ENCODE measurements at places on chromosomes 2 and 18.

DNA sequence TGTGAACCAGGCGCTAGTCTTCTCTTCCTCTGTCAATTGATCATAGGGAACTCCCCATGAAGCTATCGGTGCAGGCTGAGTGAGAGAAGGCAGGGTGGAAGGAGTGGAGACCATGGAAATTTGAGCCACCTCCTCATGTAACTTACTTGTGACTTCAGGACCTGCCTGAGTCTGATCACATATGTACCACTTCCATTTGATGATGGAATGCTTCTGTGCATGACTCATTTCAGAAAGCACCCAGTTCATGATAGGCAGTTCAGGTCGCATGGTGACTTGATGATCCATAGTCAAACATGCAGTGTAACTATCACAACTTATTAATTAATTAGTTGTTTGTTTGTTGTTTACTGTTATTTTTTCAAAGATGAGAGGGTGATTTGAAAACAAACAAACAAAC is 1296.7 kb downstream of the SUCLG1 start:
- no peak for DNase-seq

- no peak for DNase-seq
Observed at GRCh38 chr18:59839246-59839645, 60.5 kb upstream of the PMAIP1 start.

DNA sequence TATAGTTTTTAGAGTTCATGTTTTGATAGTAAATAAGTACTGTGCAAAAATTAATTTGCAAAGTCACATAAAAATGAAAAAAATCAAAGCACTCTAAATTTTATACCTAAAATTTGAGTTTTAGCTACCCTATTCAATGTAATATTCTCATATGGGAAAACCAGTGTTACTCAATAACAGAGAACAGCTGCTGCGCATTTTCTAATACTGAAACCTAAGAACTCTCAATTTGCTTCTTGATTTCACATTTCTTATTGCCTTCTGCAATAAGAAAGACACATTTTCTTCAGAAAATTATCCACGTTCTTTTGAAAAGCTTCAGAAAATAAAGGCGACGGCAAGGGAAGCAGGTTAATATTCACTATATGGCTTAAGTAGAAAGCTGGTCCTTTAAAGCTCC is 199.1 kb upstream of the CCDC150 start:
- no peak for DNase-seq

GRCh38 chr2:30939364-30939763 is 132.1 kb upstream of the CAPN13 start:
- no peak for DNase-seq

GRCh38 chr18:74500372-74500771 is 4.2 kb downstream of the CNDP2 start:
- DNase-seq, result no peak

GRCh38 chr2:218711550-218711929 is 905 bp downstream of the TTLL4 start:
- DNase-seq, result no peak

DNA sequence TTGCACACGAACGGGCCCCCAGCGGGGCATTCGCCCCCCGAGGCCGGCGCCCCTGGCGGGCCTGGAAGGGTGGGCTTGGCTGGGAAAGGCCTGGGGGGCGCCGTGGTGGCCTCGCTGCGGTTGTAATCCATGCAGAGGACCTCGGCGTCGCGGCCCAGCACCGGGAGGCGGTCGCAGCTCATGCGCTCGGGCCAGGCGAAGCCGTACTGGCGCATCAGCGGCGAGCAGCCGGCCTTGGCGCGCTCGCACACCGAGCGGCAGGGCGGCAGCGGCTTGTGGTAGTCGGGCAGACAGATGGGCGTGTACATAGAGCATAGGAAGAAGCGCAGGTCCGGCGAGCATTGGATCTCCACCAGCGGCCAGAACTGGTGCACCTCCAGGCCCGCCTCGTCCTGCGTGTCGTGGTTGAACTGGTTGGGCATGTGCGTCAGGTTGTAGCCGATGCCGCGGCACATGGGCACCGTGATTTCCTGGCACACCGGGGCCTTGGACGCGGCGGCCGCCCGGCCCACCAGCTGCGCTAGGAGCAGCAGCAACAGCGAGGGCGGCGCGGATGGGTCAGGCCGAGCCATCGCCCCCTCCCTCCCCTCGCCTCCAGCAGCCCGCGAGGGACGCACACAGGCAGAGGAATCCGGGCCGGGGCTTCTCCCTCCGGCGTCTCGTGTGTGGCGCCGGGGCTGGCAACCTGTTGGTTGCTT is 1.4 kb downstream of the FZD5 start:
- DNase-seq, result no peak

- no peak for DNase-seq
Observed at GRCh38 chr18:50836521-50836957, 16.7 kb upstream of the MRO start.

DNA sequence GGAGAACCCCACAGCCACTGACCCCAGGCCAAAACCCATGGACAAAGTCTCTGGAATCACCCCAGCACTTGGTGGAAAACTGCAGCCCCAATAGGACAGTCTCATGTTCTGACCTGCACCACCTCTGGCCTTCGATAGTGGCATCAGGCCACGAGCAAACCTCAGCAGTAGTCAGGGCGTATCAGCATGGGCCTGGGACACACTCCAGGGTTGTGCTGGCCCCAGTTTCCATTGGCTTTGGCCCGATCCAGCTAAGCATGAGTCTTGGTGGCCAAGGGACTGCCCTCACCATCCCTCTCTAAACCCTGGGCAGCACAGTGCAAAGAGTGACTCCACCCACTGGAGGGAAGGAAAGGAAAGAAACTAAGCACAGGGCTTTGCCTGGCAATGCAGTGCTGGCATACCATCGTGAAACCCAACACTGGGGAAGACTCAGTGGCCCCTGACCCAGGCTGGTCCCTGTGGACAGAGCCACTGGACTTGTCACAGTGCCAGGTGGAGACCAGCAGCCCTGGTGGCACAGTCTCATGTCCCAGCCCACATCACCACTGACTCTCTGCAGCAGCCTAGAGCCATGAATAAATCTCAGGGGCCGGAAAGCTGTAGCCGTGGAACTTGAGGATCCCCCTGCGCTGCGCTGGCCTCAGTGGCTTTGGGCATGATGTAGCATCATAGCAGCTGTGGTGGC is 46.3 kb downstream of the ZNF519 start:
- no peak for DNase-seq

DNA sequence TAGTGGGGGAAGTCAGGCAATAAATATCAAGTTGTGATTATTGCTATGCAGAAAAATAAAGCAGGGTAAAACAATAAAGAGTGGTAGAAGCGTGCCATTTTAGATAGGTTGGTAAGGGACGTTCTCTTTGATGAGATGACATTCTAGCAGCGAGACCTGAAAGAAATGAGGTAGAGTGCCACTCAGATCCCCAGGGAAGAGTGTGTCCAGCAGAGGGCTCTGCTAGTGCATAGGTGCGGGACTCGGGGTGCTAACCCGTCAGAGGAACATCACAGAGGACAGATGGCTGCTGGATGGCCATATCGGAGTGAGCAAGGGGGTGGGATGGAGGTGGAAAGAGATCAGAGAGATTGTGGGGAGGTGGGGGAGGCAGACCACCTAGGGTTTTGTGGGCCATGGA is 16.3 kb upstream of the GTF2A1L start:
- no peak for DNase-seq

DNA sequence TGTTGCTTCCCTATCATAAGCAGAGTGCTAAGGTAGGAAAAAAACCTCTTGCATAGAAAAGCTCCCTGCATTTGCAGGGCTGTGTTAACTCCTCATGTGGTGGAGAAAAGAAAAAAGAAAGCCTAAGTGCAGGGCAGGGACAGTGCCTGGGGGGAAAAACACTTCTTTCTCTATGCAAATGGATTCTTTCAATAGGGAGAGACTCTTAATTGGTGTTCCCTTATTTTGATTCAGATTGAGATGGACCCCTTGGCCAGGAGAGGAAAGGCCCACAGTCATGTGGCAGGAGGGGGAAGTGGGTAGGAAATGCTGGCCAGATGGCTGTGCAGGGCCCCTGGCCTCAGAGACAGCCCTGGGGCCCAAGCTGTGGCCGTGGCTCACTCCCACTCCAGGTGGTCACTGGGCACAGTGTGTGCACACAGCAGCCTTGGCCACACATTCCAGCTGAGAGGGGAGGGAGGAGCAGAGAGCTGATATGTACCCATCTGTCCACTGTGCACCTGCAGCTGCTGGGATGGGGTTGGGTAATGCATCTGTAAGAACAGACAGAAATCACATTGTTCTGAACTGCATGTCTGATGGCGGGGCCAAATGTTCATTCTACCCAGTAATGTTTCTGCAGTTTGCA is 410.4 kb downstream of the DSC3 start:
- no peak for DNase-seq

DNA sequence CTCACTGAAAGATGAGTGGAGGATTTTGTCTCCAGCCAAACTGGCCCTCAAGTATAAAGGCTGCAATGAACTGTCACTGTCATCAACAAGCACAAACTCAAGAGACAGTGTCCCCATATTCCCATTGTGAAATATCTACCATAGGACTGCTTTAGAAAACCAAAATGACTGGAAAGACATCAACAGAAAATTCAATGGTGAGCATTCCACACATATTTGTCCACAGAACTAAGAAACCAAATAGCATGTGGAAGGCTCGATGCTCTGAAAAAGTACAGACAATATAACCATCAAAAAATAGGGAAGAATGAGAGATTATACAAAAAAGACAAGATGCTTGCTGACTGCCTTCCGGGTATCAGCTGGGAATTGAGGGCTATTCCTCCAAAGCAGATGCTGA is 37.6 kb downstream of the TGFBRAP1 start:
- DNase-seq, result no peak

DNA sequence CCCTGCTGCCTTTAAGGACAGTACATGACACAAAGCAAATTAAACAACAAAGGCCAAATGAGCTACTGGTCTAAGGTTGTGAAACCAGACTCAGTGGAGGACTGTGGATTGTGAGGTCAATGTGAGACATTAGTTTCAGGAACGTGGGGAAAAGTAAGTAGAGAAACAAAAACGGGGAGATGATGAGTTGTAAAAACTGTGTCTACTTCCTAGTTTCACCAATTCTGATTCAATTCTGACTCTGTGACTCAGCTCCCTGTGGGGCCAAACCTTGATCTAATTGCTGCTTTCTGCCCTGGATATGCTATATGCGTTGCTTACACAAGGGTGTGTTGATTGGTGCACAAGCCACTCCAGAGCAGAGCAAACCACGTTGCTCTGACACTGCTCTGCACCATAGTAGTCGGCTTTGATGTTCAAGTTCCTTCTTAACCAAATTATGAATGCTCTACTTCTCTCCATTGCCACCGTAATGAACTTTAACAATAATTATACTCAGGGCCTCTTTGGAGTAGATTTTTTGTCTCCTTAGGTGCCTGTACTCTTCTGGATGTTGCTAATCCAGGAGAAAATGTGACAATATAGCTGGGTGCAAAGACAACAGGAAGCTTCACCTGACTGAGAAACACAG is 1640.1 kb upstream of the CELF4 start:
- no peak for DNase-seq

DNA sequence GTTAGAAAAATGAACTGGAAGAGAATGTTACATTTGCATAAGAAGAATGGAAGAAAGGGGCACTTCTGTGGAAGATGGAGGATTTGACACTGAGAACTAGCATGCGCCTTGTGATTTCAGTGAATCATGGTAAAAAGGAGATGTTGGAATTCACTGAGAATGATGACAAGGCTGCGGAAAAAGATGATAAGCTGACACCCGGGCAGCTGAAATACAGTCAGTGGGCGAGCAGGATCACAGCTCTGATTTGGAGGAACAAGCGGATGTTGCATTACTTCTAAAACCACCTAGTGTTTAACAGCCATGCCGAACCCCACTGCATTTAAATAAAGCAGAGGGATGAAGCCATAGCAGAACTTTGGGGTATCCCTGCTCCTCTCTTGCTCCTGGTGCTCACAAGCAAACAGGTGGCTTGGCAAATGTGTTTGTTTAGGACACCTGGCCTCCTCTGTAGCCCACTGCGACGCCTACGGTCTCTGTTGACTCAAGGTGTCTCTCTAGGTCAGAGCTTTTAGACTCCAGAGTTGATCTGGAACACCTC is 134.9 kb downstream of the NDUFA10 start:
- no peak for DNase-seq

GRCh38 chr2:127506510-127506909 is 19.8 kb downstream of the IWS1 start:
- DNase-seq, result no peak

- DNase-seq, result no peak
Observed at GRCh38 chr18:35582899-35583558, 1.5 kb downstream of the GALNT1 start.

- DNase-seq, result no peak
Observed at GRCh38 chr2:37894601-37895000, 30.5 kb upstream of the RMDN2 start.
